ENCODE measurements at places on chromosomes 6 and 20.
A peak's percentile ranks its signal among the peaks of the same experiment; 100 is the strongest.

GRCh38 chr6:139942331-139942730 is 567.9 kb upstream of the CITED2 start:
- DNase-seq = no peak

- DNase-seq = no peak
These were observed 226.2 kb downstream of the SYNDIG1 start for GRCh38 chr20:24695529-24696225.

- no peak for DNase-seq
These were observed 101.5 kb downstream of the RWDD2A start for GRCh38 chr6:83294676-83295075.

DNA sequence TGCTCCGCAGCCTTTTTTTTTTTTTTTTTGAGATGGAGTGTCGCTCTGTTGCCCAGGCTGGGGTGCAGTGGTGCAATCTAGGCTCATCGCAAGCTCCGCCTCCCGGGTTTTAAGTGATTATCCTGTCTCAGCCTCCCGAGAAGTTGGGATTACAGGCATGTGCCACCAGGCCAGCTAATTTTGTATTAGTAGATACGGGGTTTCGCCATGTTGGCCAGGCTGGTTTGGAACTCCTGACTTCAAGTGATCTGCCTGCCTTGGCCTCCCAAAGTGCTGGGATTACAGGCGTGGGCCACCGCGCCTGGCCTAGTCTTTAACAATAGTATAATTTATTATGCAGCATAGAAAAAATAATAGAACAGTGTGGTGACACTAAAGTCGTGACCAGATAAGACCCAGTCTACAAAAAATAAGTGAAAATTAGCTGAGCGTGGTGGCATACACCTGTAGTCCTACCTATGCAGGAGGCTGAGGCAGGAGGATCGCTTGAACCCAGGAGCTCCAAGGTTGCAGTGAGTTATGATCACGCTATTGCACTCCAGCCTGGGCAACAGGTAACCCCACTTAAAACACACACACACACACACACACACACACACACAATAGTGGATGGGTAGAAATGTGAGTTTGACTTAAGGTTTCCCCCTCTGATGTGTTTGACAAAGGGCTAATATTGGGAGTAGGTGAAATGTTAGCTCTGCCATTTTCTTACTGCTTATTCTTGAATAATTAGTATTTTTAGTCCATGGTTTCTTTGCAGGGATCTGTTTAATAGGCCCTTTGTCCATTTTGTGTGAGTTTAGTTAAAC is 6.5 kb downstream of the PIM1 start:
- no peak for DNase-seq

GRCh38 chr6:3381233-3381921 is 75.5 kb downstream of the SLC22A23 start:
- DNase-seq = no peak

GRCh38 chr20:31916708-31917107 is 35.1 kb downstream of the PDRG1 start:
- DNase-seq = no peak

- DNase-seq = no peak
These were observed 61.4 kb downstream of the FAM135A start for GRCh38 chr6:70474751-70475150.

DNA sequence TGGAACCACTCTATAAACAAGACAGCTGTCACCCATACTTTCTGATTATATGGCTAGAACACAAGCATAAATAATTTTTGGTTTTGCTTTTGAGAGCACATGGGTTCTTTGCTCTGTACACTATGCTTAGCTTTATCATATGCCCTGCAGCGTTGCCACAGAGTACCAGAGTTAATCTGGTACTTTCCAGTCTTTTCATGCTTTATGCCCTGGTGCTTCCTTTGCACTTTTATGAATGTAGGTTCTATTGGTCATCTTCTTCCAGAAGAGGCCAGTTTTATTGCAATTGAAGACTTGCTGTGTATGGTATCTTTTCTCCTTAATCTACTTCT is 20.8 kb downstream of the SHLD1 start:
- DNase-seq = no peak

GRCh38 chr6:47551670-47552069 is 74.1 kb downstream of the CD2AP start:
- no peak for DNase-seq

- DNase-seq = no peak
These were observed 24.9 kb upstream of the VEGFA start for GRCh38 chr6:43744931-43745727.

- DNase-seq = no peak
These were observed 77.5 kb downstream of the GINS1 start for GRCh38 chr20:25484911-25485511.

DNA sequence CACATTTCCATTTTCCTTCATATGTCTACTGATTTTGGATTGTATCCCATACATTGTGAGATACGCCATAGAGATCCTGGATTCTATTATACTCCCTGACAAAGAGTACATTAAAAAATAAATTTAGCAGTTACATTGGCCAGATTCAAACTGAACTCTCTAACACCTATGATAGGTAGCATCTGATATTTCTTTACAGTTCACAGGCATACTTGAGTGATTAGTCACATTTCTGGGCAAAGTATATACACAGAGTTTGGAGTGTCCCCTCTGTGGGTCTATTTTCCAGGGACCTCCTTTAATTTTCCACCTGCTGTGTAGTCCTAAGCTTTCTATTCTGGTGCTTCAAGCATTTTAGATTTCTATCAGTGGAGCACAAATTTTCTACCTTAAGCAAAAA is 96.4 kb downstream of the TBC1D32 start:
- no peak for DNase-seq

DNA sequence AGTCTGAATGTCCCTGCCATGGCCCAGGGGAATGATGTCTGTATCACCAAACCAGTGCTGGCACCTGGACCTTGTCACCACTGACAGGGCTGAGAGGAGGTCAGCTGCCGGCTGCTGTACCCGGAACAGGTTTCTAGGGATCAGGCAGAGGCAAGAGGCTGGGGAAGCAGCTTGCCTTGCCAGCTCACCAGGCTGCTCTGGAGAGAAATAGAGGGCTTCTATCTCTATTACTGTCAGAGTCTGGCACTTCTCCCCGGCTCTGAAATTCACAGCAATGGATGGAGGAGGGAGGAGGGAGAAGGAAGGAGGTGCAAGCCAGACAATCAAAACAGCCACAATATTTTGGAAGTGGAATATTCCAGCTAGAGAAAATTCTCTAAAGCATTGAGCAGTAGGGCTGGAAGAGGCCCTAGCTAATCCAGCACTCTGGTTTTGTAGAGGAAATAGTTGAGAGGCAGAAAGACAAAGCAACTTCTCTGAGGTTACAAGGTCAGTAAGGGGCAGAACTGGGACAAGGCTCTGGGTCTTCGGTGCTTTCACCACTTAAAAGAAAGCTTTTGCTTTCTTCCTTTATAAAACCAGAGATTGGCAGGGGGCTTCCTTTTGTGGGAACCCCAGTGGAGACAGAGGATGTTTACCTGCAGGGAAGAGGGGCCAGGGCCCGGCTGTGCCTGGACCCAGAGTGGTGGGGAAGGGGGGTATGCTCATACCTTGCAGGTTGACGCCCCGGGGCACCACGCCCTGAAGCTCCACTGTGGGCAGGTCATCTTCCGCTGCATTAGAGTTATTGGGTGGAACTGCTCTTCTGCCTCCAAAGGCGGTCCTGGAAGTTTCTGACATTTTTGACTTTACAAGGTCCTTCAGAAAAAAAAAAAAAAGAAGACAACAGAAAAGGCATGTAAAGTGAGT is 2.4 kb downstream of the F13A1 start:
- no peak for DNase-seq

- no peak for DNase-seq
These were observed 31.4 kb downstream of the BCAS1 start for GRCh38 chr20:54038961-54039360.

GRCh38 chr6:41546475-41546865 is 289 bp downstream of the FOXP4 start:
- DNase-seq = no peak

DNA sequence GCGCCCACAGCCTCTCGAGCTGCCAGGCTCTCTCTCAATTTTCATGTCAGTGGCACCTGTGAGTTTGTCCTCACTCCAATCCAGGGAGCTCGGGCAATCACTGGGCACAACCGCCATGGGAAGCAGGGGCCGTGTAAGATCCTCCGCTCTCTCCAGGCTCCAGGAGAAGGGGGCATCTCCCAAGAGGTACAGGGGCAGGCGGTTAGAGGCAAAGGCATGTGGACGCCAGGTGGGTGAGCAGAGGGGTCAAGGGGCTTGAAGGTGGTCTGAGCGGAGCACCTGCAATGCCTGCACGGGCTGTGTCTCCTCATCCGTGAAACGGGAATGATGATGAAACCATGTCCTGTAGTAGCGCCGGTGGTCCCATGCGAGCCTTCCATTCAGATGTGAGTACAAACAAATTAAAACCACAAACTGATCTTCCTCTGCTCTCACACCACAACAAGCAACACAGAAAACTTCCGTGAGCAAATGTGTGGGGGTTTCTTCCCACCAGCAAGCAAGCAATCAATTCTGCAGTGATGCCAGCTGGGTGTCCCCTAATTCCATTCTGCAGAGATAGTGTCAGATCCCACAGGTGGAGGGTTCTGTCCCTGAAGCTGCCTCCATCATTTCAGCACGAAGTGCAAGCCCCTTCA is 222.5 kb upstream of the PMEPA1 start:
- no peak for DNase-seq

DNA sequence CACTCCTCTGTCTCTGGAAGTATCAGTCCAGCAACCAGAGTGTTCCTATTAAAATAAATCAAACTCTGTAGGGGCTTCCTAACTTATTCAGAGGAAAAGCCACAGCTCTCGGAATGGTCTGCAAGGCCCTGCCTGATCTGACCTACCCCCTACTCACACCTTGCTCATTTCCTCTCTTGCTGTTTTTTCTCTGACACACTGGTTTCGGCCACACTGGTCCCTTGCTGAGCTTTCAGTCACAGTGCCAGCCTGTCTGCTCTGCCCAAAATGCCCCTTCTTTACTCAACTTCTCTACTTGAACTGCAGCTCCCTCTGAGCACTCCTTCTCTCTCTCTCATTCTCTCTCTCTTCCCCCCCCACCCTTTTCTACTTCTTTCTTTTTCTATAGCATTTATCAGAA is 430.2 kb downstream of the UTRN start:
- DNase-seq = no peak

GRCh38 chr6:11785415-11785773 is 6.8 kb upstream of the ADTRP start:
- peak; percentile 12 for DNase-seq

DNA sequence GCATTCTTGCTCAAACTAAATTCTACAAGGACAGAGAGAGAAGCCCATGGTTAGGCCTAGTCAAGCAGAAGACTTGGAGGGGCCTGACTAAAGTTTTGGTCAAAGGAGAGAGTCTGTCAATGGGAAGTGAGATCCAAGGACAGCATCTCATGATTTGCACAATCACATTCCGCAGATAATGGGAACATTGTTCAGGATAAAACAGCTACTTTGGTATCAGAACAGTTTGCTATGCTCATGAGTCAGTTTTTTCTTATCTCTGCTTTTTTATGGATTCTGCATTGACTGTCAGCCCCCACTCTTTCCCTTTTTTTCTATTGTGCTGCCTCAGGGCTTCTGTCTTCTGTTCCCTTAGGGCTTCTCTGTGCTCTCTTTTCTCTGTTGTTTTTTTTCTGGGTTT is 28.6 kb downstream of the AKAP7 start:
- DNase-seq = no peak

DNA sequence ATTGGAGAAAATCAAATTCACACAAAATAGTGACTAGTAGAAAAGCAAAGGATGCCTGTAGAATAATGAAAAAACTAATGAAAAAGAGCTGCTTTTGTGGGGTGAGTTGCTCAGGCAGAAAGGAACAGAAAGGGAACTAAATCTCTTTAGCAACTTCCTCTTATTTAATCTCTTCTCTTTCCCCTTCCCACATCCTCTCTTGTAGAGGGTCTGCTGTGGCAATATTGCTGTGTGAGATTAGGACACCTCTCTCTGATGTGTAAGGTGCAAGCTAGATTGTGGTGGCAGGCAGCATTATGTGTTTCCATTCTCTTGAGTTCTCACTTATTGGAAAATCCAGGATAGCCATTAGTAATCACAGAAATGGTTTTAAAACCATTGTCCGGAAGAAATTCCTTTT is 49.7 kb downstream of the SYNE1 start:
- DNase-seq = no peak

- no peak for DNase-seq
These were observed 16.0 kb downstream of the C6orf52 start for GRCh38 chr6:10678456-10678855.

DNA sequence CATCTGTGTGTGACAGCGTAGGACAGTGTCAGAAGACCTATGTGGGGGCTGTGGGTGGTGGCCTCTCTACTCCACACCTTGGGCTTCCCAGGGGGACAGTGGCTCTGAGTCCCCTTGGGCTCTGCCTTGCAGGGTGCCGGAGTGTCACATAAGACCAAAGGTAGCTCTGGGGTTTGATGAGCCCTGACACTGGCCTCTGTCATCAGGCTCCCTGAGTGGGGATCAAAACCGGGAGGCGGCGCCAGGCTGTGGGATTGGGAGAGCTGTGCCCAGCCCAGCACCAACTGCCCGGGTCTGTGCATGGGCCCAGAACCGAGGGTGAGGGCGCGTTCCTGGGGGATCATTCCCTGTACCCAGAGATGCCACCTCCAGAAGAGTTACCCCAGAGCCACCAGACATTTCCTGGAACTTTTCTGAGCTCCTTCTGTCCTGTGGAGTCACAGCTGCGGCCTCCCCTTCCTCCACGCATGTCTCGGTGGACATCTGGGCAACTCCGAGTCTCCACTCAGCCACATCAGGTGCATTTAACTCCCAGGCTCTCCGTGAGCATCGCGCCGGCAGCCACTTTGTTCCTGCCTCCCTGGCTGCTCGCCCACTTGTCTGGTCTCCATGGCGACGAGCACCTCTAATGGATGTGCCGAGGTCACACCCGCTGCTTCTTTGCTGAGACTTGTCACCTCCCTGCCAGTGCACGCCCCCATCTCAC is 94.7 kb downstream of the TMEM242 start:
- DNase-seq = no peak

DNA sequence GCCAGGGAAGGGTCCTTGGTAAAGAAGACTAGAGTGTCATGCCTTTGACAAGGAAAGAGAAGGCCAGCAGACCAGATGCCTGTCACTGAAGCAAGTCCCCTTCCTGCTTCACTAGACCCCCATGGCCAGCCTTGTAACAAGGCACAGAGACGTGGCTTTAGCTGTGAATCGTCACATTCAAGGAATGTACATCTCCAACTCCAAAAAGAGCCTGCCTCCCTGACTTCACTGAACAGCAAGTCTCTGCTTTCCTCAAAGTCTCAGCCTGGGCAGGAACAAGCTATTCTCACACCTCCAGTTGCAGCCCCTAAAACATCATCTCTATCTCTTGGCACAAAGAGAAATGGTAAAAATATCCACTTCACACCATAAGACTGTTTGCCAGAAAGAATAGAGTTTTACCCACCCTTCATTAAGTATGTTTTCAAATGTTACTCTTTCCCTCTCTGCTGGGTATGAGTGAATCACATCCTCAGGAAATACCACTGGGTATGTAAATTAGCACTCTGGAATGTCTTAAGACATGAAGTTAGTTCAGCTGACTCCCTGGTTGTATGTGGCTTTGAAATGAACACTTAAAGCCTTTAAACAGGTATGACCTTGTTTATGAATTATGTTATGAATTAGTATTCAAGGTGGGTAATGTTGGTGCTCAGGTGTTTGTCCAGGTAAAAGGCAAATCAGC is 46.4 kb upstream of the NT5E start:
- no peak for DNase-seq

- peak; percentile 40 for DNase-seq
These were observed 5.4 kb upstream of the KCNQ5 start for GRCh38 chr6:72616406-72617015.

- DNase-seq = no peak
These were observed 16.9 kb upstream of the SNAI1 start for GRCh38 chr20:49965781-49966305.

- DNase-seq = no peak
These were observed 27.4 kb downstream of the TRPC4AP start for GRCh38 chr20:35065181-35065580.

GRCh38 chr20:31968291-31969126 is 558 bp downstream of the XKR7 start:
- peak; percentile 76 for DNase-seq

Measured in CD4-positive, alpha-beta T cell treated with Interleukin-15 for 4 hours (primary cell).